HT1080 (cell line): ENCODE measurements at places on chromosomes 6 and 20.
A peak's percentile ranks its signal among the peaks of the same experiment; 100 is the strongest.

- DNase-seq, result no peak
Observed at GRCh38 chr20:5480824-5481600, 164.3 kb upstream of the PROKR2 start.

- no peak for DNase-seq
Observed at GRCh38 chr6:20919677-20920385, 385.6 kb downstream of the CDKAL1 start.

GRCh38 chr20:60228255-60228654, 270.0 kb downstream of the CDH26 start:
- DNase-seq, result no peak

DNA sequence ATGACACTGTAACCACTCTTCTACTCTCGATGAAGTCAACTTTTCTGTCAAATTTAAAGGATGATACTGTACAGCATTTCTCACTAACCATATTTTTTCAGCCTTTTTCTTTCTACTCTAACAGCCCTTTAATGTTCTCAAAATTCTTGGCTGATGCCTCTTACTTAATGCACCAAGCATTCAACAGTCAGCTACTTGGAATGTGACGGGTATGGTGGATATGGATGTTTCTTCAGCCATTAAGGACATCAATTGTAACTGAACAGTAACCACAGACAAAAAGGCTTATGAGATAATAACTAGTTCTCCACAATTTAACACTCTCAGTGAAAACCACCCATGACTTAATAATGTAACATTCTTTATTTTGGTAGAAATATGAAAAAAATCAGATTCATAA, 467.2 kb upstream of the ZNF337 start:
- DNase-seq, result peak; percentile 79

GRCh38 chr20:45860560-45861220, 3.3 kb downstream of the ZSWIM3 start:
- peak; percentile 25 for DNase-seq

DNA sequence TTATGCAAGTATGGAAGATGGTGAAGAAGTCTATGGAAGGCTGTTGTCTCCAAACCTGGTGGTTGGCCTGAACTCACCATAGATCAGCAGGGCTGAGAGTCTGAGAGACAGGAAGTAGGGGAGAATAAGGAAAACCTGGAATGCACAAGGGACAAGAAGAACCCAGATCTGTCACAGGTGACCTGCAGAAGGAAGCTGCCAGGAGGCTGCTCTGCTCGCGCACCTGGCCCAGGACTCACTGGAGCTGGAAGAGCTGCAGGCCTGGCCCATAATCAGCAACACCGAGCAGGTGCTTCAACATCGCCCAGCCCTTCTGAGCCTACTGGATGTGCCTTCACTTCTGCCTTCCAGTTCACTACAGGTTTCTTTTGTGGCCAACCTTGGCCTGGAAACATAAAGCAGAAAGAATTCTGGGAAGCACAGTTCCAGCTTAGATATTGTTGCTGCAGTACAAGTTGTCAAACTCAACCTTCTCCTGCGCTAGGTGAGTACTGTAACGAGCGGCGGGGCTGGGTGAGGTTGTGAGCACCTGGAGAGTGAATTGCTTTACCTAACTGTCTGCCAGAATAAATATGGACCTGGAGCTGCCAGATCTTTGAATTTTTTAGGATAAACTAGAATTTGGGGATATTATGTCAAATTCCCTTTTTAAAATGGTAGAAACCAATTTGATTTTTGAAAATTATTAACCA, 82.4 kb downstream of the CDH26 start:
- DNase-seq, result no peak

- DNase-seq, result no peak
Observed at GRCh38 chr6:11270030-11271027, 37.9 kb upstream of the NEDD9 start.

DNA sequence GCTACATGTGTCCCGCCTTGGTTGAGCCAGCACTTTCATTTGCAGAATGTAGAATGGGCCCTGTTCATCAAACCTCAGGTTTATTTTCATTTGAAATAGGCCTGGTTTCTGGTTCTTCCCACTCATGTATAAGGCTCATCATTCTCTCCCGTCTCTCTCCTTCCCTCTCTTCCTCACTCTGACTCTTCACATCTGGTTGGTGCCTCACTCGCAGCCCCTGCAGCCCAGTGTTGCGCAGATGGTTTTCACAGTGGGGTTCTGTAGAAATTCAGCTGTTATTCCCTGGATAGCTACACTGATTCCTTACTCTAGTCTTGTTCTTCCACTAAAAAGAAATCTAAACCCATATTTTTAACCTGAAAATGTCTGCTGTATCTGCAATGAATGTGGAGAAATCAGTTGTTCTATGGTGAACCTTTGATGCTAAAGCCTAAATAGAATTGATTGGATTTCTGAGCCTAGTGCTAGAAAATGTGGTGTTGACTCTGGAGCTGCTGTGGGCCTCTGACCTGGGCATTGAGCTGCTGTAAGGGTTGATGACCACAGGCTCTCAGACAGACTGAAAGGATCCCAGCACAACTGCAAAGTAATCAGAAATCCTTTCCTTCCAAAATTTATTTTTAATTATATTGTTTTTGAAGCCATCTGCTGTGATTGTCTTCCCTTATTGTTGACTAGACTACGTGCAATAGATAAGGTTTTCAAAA, 150.3 kb downstream of the TMEM242 start:
- no peak for DNase-seq

DNA sequence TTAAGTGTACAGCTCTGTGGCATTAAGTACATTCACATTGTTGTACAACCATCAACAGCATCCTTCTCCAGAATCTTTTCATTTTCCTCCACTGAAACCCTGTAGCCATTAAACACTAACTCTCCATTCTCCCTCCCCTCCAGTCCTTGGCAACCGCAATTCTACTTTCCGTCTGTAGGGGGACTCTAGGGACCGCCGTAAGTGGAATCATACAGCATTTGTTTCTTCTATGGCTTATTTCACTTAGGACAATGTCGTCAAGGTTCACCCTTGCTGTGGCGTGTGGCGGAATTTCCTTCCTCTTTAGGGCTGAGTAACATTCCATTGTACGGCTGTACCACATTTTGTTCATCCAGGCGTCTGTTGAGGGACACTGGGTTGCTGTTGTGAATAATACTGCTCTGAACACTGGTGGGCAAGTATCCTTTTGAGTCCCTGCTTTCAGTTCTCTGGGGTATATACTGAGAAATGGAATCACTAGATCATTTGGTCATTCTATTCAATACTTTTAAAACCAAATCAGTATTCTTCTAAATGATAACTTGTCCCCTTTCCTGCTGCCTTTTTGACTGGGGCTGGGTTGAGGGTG, 50.7 kb downstream of the PPP1R3G start:
- DNase-seq, result peak; percentile 47

DNA sequence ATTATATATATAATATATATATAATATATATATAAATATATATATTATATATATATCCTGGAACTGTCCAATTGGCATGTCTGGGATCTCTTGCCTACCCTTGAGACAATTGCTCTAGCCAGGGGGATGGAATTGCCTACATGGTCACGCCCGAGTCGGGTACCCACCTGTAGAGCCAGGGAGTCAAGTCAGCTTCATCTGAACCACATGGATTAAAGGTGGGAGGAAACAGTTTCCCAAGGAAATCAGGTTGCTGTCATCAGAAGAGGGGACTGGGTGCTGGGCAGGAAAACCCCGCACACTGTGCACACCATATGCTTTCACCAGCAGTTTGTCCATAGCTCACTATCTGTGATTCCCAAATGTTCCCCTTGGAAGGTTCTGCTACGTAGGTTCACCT, 252.5 kb upstream of the NOX3 start:
- DNase-seq, result no peak

DNA sequence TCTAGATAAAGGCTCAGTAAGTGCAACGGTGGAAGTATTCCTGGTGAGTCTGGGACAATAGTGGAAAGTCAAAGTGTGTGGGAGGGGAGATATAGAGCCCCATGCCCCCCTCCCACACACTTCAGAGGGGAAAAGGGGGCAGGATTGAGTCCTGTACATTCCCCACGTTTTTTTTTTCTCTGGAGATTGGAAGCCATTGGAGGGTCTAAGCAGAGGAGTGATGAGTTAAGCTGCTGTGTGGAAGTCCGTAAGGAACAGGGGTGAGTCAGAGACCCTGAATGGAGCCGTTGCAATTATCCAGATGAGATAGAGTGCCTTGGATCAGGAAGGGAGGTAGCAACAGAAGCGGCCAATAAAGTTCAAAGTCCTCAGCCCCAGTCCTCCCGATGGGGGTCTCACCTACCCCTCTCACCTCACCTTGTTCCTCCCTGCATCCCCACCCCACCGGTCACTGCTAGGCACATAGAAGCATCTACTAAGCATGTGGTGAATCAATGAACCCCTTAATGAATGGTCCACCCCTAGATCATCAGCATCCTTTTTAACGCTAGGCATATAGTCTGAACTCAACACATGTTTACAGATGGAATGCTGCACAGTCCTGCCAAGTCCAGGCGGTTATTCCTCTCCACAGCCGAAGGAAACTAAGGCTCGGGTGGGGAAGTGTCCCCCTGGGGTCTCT, 662 bp upstream of the SLC9A8 start:
- peak; percentile 74 for DNase-seq
